ENCODE measurements at places on chromosomes 3 and 15. TPM values are rescaled to one million over a fixed set of nuclear protein-coding genes. Genes with fewer than 3 reads are reported as not detected.

Gene SNX22
- 1.7 TPM for total RNA-seq

Gene WDR93
- not detected for total RNA-seq

Gene STRIT1
- 3.9 TPM for total RNA-seq

GRCh38 chr15:64586259-64586870 is 126.0 kb downstream of the ZNF609 start:
- no peak for DNase-seq

DNA sequence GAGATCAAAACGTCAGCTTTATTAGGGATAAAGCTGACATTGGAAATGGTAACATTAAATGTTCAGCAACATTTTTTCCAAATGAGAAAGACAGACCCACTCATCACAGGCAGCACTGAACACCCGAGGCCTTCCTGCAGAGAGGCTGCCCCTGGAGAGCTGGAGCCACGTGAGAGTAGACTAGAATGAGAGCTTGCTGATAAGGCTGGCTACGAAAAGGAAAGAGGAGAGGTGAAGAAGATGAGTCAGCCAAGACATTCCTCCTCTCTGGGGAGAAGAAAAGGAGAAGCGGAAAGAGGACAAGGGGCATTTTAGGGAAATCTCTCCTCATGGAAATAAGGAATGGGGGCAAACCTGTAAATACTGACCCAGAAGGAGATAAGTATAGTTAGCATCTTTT is 7.3 kb downstream of the CYP19A1 start:
- no peak for DNase-seq

GRCh38 chr3:192024751-192025150 is 563.8 kb downstream of the PYDC2 start:
- DNase-seq: no peak

DNA sequence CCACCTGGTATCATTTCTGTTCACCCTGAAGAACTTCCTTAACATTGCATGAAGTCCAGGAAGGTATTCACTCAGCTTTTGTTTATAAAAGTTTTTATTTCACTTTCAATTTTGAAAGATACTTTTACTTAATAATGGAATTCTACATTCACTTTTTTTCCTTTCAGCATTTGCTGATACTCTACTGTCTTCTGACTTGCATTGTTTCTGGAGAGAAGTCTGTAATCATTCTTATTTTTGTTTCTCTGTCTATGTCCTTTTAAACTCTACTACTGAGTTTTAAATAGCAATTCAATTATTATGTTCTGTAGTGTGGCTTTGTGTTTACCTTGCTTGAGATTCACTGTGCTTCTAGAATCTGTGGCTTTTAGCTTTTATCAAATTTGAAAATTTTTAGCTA is 42.4 kb downstream of the MYL3 start:
- DNase-seq: no peak

DNA sequence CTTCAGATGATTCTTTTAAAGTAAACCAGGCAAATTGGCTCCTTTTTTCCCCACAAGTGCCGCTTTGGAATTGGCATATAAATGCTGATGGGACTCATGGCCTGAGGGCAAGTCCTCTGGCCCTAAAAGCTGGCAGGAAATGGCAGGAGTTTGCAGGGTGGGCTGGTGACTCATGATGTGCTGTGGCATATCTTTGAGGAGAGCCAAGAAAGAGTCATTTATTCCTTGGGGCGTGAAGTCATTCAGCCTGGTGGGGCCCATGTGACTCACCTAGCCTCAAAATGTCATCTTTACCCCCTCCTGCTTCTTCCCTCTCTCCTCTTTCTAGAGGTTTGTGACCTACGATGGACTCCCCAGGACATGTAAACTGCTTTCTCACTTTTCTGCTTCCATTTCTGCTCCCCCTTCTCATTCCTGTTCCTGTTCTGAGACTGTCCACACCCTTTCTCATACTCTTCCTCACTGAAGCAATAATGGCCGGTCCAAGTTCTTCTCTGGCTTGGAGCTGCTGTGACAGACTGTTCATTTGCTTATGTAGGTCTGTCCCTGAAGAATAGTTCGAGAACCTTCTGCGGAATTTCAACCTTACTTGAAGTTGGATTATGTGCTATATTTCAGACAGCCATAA is 326.1 kb downstream of the SATB1 start:
- DNase-seq: no peak

DNA sequence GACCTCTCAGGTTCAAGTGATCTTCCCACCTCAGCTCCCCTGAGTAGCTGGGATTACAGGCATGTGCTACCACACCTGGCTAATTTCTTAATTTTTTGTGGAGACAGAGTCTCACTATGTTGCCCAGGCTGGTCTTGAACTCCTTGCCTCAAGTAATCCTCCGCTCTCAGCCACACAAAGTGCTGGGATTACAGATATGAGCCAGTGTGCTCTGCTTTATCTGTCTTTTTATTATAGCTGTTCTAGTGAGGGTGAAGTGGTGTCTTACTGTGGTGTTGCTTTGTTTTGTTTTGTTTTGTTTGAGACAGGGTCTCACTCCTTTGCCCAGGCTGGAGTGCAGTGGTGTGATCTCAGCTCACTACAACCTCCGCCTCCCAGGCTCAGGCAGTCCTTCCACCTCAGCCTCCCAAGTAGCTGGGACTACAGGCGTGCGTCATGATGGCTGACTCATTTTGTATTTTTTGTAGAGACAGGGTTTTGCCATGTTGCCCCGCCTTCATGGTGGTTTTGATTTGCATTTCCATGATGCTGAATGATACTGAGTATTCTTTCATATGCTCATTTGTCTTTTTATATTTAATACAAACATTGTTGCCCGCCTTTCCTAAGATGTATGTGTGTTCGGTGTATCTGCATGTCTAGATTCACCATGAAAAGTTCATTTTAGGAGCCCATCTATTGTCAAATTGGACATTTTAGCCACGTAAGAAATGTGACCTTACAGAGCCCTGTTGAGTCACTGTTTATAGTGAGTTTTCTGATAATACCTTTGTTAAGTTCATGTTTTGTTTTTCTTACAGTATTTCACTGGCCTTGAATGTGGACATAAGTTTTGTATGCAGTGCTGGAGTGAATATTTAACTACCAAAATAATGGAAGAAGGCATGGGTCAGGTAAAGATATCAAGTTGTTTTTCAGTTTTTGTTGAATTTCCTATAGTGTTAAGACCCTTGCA is 80.6 kb downstream of the ARIH1 start:
- no peak for DNase-seq

GRCh38 chr3:153513236-153513635 is 351.2 kb downstream of the RAP2B start:
- no peak for DNase-seq

GRCh38 chr3:30040126-30040525 is 566.3 kb upstream of the TGFBR2 start:
- DNase-seq: no peak

DNA sequence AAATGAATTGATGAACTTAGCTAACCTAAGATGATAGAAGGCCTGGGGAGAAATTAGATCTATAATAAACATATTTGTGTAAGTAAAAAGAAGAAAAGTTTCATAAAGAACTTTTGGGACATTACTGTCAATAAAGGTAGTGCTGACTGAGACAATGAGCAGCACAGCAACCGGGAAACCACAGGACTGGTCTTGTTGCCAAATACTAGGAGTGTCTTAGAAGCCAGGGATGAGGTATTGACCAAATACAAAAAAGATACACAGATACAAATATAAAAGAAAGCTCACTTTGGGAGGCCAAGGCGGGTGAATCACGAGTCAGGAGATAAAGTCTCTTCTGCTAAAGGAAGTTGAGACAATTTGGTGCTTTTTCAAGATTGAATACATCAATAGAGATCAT is 362.4 kb upstream of the ZNF385D start:
- no peak for DNase-seq
